Activated CD4-positive, alpha-beta T cell treated with anti-CD3 and anti-CD28 coated beads, Interleukin-2, amount 50 U/mL, for 48 hours (primary cell): ENCODE measurements at places on chromosomes 3 and 15.

- DNase-seq, result no peak
Measured at GRCh38 chr3:20141851-20142250, 44.2 kb downstream of the SGO1 start.

DNA sequence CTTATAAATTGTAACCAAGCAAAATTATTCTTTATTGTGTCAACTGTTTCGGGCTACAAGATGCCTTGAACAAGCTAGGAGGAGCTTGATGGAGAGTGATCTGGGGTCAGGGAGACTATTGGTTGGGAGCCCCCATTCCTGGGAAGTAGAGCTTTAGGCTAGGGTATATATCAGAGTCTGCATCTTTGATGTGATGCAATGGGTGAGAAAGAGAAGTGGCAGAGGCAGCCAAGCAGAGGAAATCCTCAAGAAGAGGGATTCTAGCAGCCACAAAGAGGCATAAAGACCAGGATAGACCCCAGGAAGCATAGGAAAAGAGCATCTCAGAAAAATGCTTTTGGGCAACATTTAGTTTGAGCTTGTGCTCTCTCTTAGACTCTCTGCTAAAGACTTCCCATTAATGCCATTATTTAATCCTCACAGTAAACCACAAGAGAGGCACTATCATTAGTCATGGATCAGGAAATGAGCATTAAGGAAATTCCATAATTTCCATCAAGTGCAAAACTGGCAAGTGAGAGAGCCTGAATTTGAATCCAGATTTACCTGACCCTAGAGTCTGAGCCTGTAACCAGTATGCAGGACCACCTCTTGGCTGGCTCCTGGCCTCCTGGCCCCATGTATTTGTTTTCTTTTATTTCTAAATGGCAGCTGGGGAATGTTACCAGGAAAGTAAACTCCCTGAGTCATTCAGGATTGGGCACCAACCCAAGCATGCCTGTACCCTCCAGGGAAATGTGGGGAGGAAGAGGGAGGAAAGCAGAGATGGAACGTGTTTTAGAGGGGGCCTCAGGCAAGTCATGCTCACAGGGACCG, 118.7 kb downstream of the RPL22L1 start:
- DNase-seq, result no peak

DNA sequence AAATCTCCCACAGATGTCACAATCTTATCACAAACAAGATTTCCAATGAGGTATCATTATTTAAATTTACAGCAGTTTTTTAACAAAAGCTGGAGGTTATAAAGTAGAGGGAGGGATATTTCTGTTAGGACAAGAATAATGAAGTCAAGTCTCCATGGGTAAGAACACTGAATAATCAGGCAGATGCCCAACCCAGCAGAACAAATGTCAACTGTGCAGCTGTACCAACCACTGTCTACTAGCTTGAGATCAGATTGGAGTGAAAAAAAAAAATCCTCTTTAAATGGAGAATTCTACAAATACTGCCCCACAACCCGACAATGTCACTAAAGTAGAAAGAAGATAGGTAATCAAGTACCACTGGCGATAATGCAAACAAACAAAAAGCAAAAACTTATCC, 30.3 kb downstream of the DHX36 start:
- DNase-seq, result no peak

- DNase-seq, result no peak
Measured at GRCh38 chr15:81723113-81723651, 322.6 kb downstream of the MEX3B start.

DNA sequence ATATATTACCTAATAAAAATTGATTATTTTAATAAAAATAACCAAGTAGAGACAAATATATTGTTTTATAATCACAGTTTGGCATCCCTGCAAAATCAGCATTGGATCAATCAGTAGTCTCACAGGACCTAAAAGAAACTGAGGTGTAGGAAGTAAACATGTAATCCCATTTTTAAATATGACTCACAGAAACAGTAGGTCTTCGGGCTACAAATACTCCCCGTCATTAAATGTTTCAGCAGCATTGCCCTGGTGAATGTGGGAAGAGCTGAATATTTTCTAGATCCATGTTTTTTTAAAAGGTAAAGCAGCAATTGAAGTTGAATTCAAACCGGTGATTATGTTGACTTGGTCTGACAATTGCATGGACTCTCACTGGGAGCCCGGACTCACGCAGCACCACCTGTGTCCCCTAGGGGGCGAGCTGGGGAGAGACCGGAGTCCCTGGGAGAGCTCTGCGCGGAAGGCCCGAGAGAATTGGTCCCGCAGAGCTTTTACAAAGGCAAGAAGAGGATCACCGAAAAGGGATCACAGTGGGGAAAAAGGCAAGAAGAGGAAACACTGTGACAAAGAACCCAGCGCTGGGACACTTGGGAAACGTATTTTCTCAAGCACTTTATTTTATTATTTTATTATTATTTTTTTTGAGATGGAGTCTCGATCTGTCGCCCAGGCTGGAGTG, 17.2 kb upstream of the USP3 start:
- peak; percentile 94 for DNase-seq

DNA sequence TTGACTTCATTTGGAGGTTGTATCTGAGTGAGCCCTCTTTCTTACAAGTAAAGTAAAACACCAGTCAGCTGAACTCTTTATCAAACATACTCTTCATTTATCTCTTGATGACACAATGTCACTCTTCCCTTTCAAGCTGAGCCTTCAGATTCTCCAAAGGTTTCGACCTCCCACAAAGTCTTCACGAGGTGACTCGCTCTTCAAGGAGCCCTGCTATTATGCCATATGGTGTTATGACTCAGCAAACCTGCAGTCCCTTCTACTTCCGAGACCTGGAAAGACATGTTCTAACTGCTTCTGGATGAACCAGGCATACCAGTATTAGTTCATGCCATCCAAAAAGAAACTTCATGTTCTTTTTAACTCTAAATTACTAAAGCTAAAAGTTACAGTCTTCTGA, 23.1 kb downstream of the AADAC start:
- DNase-seq, result no peak

GRCh38 chr3:127988770-127989557, 63.3 kb upstream of the SEC61A1 start:
- DNase-seq, result no peak

DNA sequence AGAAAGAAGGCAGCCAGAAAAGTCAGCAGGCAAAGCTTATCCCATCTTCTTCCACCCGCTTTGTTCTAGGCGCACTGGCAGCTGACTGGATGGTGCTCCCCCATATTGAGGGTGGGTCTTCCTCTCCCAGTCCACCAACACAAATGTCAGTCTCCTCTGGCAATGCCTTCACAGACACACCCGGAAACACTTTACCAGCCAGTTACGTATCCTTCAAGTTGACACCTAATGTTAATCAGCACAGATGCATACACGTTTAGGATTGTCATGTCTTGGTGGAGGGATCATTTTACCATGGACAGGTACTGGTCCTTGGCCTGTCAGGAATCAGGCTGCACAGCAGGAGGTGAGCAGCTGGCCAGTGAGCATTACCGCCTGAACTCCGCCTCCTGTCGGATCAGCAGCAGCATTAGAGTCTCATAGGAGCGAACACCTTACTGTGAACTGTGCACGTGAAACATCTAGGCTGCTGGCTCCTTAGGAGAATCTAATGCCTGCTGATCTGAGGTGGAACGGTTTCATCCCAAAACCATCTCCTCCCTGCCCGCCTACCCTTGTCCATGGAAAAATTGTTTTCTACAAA, 59.1 kb upstream of the PYDC2 start:
- no peak for DNase-seq

DNA sequence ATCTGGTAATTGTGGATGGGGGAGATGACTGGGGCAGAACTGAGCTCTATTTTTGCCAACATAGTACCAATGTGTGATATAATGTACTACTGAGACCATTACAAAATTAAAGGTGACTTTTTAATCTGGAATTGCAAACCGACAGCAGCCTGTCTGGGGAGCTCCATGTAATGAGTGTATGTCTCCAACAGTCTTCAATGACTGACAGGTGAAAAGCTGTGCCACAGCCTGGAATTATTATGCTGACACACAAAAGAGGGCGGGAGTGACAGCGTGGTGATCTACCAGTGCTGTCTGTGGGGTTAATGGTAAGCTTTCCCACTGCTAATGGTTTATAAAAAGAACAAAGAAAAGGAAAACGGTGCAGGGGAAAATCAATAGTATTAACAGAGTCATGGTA, 143.4 kb downstream of the CLSTN2 start:
- DNase-seq, result no peak
